ENCODE measurements at places on chromosomes 6 and 20. TPM values are rescaled to one million over a fixed set of nuclear protein-coding genes. Genes with fewer than 3 reads are reported as not detected.

The NFATC2 gene
- total RNA-seq, result 22.5 TPM

The CLPSL1 gene
- total RNA-seq, result not detected

The MUC22 gene
- total RNA-seq, result not detected

The SPATS1 gene
- not detected for total RNA-seq

The TMEM63B gene
- 258 TPM for total RNA-seq

- DNase-seq, result no peak
Observed at GRCh38 chr6:162468326-162468725, 259.2 kb downstream of the PRKN start.

- DNase-seq, result no peak
Observed at GRCh38 chr6:154710689-154711088, 22.5 kb upstream of the SCAF8 start.

- DNase-seq, result no peak
Observed at GRCh38 chr20:11274141-11274594, 600.4 kb upstream of the JAG1 start.

DNA sequence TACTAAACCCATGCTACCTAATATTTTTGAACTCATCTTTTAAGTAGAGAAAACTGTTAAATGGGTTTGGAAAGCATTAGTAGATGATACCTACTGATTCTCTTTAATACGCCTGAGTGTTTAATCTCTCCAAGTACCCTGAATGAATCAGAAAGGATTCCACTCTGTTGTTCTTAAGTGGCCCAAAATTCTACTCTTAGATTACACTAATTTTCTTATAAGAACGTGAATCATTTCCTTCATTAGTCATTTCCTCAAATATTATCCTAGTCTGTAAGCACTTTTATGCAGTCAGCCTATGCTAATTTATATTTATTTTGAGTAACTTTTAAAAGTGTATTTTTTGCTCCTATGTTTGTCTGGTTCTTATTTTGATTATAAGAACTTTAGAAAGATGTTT is 380.0 kb downstream of the BTBD9 start:
- DNase-seq, result no peak

DNA sequence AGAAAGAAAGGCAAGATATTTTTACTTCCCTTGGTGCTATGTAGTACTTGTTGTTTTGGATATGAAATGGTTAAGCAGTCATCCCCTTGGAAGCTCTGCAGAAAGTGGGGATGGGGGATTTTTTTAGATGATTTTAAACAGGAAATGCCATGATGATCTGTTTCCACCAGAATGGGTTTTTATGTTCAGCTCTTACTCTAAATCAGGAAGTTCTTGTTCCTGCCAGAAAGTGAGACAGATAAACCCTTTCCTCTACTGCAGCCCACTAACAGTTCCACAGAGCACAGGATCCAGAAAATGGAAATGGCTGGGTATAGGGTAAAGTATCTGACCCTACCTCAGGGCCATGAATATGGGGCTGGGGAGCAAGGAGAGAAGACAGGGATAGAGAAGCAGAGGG is 32.1 kb upstream of the PPP1R3G start:
- no peak for DNase-seq

DNA sequence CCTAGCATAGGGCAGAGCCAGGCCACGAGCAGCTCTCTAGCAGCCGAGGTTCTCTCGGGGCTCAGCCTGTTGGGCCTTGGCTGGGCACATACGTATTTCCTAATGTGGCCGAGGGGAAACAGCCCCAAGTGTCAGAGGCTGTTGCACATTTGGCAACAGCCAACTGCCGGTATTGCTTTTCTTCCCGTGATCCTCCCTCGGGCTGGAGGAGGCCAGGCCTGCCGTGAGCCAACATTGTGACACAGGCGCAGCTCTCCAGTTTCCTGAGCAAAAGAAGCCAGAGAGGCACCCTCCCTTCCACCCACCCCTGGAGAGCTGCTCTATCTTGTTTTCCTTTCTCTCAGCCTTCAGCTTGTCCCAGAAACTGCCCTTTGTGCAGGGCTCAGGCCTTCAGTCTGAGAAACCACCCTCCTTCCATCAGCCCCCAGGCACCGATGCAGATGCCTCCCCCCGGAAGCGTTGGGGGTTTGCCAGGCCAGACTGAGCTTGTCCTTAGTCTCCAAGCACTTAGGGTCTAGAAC is 5.1 kb upstream of the BPI start:
- DNase-seq, result peak; percentile 51

Data from transverse colon (tissue), 4 donors.